Gastrocnemius medialis (tissue), 4 donors: ENCODE measurements at places on chromosomes 3 and 15.

- H3K27me3 ChIP-seq, result no peaks in the 10 kb centered on the region
- no peak for DNase-seq
- no peaks in the 10 kb centered on the region for H3K36me3 ChIP-seq
- no peaks in the 10 kb centered on the region for H3K4me1 ChIP-seq
These were observed 335.9 kb upstream of the EPHA6 start for GRCh38 chr3:96478496-96478895.

DNA sequence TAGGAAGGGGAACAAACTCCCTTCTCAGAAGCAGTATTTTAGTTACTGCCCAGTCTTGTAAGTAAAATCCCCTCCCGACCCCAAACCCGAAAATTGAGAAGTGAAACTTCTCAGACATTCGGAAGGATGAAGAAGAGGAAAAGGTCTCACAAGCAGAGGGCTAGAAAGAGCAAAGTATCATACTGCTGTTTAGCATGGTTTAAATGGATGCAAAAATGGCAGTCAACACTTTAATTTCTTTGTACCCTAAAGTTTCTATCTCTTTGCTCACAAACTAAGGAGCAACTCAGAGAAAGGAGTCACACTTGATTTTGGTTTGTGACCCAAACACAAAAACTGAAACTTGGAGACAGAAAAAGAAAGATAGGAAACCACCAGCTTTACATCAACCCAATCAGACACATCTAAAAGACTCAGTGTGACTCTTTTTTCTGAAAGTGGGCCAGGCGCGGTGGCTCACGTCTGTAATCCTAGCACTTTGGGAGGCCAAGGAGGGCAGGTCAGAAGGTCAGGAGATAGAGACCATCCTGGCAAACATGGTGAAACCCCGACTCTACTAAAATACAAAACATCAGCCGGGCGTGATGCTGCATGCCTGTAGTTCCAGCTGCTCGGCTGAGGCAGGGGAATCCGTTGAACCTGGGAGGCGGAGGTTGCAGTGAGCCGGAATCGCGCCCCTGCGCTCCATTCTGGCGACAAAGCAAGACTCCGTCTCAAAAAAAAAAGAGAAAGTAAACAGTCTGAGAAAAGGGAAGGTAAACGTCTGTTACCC lies 63.2 kb upstream of the ATP11B start:
- no peak overlapping the region for H3K27ac ChIP-seq
- no peaks in the 10 kb centered on the region for H3K36me3 ChIP-seq
- DNase-seq, result no peak
- no peak overlapping the region for H3K4me3 ChIP-seq
- H3K4me1 ChIP-seq, result no peaks in the 10 kb centered on the region
- H3K27me3 ChIP-seq, result no peaks in the 10 kb centered on the region

GRCh38 chr15:85947936-85948335 lies 131.7 kb upstream of the AGBL1 start:
- no peaks in the 10 kb centered on the region for H3K36me3 ChIP-seq
- no peak for DNase-seq
- H3K27ac ChIP-seq, result no peak overlapping the region
- no peaks in the 10 kb centered on the region for H3K27me3 ChIP-seq

- no peak overlapping the region for H3K4me3 ChIP-seq
- H3K36me3 ChIP-seq, result no peaks in the 10 kb centered on the region
- no peak overlapping the region for H3K27ac ChIP-seq
- H3K4me1 ChIP-seq, result no peaks in the 10 kb centered on the region
- no peaks in the 10 kb centered on the region for H3K27me3 ChIP-seq
- DNase-seq, result no peak
These were observed 5.8 kb downstream of the ZNF80 start for GRCh38 chr3:114231616-114232015.

DNA sequence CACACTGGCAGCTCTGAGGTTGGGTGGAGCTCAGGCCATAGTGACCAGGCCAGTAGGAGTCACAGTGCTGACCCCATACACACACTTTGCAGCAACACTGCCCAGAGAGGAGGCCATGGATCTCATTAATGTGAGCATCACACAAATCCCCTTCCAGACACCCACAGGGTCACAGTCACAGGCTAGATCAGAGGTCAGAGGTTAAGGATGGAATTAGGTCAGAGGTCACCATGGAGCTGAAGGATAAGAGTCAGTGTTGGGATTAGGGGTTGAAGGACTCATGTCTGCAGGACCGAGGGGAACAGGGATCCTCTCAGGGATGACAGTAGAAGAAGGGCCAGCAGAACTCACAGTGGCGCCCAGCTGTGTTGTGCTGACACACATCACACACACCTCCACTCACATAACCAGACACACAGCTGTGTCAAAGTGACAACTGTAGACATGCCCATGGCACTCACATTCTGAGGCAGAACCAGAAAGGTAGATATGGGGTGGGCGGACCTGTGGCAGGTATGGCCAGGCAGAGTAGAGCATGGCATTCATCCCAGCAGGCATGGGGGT lies 12.7 kb downstream of the CCDC71 start:
- H3K4me3 ChIP-seq, result no peak overlapping the region
- H3K4me1 ChIP-seq, result no peaks in the 10 kb centered on the region
- no peaks in the 10 kb centered on the region for H3K36me3 ChIP-seq
- no peaks in the 10 kb centered on the region for H3K27me3 ChIP-seq

DNA sequence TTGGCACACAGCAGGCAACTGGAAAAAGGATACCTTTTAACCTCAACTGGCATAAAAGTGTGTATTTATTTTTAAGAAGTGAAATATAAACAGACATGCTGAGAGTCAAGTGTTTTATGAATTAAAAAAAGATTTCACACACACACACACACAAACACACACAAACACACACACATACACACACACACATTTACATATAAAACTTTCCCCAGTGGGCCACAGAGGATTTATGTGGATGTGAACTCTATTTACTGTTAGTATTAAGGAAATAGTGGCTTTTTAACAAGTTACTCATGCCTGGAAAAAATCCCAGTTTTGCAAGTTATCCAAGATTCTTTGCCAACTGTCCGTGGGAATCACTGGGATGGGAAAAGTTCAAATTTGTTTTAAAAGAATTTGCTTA lies 725.9 kb upstream of the NR2F2 start:
- H3K4me1 ChIP-seq, result no peaks in the 10 kb centered on the region
- no peaks in the 10 kb centered on the region for H3K36me3 ChIP-seq
- no peak for DNase-seq

DNA sequence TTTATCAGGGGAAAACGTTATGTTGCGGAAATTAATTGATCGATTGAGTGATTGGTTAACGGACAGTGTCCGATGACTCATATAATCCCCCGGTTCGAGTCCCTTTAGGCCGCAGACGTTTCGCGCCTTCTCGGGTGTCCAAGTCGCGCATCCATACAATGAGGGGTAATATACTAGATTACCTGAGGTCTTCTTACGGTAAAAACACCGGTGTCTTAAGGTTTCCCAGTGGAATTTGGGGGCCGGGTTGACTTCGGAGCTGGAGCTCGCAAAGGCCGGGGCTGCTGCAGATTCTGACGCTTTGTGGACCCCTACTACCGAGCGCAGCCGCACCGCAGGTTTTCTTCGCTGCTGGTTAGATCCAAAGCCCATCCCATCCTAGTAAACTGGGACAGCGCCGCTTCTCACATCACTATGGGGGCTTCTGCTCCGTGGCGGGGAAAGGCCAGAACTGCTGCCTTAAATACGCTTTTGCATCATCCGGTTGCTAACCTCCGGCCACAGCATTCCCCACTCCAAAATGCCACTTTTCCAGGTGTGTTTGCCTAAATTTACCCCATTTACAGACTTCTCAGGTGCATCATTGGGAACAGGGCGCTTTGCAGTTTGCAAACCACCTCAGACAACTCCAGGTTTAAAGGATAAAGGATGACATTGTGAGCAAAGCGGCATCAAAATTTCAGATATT lies 858 bp upstream of the SACM1L start:
- no peaks in the 10 kb centered on the region for H3K36me3 ChIP-seq
- H3K27ac ChIP-seq, result peak overlapping the region; percentile 94
- H3K4me1 ChIP-seq, result peaks cover 44% of the 10 kb centered on the region
- no peak for DNase-seq
- no peaks in the 10 kb centered on the region for H3K27me3 ChIP-seq

DNA sequence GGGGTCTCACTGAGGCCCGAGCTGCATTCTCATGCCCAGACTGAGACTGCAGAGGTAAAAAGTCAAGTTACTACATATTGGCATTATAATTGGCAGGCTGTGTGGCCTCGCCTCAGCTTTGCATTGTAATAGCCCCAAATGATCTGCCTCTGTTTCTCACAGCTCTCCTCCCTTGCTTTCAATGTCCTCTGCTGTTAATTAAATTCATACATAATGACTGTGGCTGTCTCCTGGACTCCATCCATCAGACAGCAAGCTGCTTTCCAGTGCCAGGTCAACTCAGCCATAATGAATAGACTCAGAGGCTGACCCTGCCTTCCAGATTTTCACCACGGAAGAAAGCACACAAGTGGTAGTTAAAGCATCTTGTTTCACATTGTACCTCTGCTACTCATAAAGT lies 7.6 kb upstream of the RTP4 start:
- DNase-seq, result no peak
- H3K4me3 ChIP-seq, result no peak overlapping the region
- no peaks in the 10 kb centered on the region for H3K27me3 ChIP-seq
- no peaks in the 10 kb centered on the region for H3K4me1 ChIP-seq

DNA sequence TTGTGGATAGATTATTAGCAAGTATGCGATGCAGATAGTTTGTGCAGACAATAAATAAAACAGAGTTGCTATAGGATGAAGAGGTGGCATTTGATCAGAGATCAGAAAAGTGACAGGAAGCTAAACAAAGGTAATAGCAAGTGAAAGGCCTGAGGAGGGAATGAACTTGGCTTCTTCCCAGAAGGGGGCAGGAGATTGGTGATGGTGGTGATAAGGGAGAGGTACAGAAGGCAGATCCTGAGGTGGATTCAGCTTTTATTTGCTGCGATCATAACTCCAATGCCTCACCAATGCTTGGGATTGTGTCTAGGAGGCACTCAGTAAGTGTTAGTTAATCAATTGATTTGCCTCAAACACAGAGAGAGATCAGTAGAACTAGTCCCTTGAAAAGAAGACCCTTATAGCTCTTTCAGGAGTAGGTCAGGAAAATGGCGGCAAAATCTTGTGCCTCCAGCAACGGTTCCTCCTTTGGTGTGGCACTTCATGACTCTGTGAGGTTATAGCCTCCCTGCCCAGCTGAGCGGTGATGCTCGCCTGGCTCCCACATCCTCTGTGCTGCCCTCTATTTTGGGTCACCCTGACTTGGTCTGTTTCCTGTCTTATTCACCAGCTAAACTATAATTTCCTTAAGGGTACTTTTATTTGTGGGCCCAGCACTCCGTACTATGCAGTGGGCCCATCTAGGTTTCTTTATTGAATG lies 37.5 kb downstream of the TGFBR2 start:
- peak overlapping the region; percentile 71 for H3K27ac ChIP-seq
- H3K36me3 ChIP-seq, result no peaks in the 10 kb centered on the region
- no peak for DNase-seq
- peaks cover 24% of the 10 kb centered on the region for H3K4me1 ChIP-seq
- H3K4me3 ChIP-seq, result no peak overlapping the region

DNA sequence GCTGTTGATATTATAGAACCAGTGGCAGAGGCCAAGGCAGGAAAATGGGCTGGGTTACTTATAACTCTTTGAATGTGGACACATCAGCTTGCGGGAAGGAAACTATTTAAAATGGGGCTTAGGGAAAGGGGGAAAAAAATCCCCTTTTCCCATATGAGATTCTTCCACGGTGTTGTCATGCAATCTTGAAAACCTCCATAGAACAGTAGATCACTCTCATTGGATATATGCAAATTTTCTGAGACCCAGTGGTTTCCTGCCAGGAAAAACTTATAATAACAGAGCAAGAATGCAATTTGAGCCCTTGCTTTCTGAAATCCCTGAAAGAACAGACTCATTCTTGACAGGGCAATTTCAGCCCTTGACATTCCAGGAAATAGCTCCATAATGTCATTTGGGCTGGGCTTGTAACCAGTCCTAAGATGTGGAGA lies 31.1 kb downstream of the TMEM212 start:
- H3K36me3 ChIP-seq, result no peaks in the 10 kb centered on the region
- H3K4me1 ChIP-seq, result peaks cover 18% of the 10 kb centered on the region
- no peak overlapping the region for H3K27ac ChIP-seq

GRCh38 chr3:48301800-48302166 lies 31.7 kb downstream of the SPINK8 start:
- peak; percentile 16 for DNase-seq
- peak overlapping the region; percentile 97 for H3K4me3 ChIP-seq
- H3K4me1 ChIP-seq, result peaks cover 15% of the 10 kb centered on the region
- peak overlapping the region; percentile 94 for H3K27ac ChIP-seq
- H3K27me3 ChIP-seq, result no peaks in the 10 kb centered on the region

- no peak for DNase-seq
- H3K27ac ChIP-seq, result no peak overlapping the region
- H3K4me1 ChIP-seq, result no peaks in the 10 kb centered on the region
- no peaks in the 10 kb centered on the region for H3K36me3 ChIP-seq
- no peak overlapping the region for H3K4me3 ChIP-seq
- H3K27me3 ChIP-seq, result no peaks in the 10 kb centered on the region
These were observed 43.4 kb downstream of the MINDY4B start for GRCh38 chr3:150861851-150862250.
